ENCODE measurements at places on chromosomes 2 and 18.

DNA sequence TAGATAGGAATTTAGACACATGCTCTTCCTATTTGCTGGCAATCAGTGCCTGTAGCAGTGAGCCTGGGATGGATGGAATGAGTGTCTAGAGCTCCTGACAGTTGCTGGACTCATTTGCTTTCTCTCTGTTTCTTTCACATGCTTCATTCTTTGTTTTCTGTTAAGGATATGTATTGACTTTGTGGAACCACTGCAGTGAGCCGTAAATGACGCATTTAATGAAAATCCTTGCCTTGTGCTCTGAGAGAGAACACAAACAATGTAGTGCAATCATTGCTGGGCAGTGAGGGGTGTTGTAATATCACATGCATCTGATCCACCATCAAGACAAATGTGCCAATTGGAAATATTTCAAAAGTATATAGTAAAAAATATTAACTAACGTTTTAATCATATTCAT is 25.2 kb upstream of the CDH20 start:
- no peak for DNase-seq

GRCh38 chr18:50871846-50872245 is 7.1 kb upstream of the ME2 start:
- no peak for DNase-seq

- no peak for DNase-seq
Observed at GRCh38 chr2:32372519-32373182, 15.8 kb downstream of the BIRC6 start.

- DNase-seq: no peak
Observed at GRCh38 chr18:2310886-2311285, 260.4 kb downstream of the METTL4 start.

- DNase-seq: no peak
Observed at GRCh38 chr18:68041327-68041726, 524.8 kb upstream of the DSEL start.

- no peak for DNase-seq
Observed at GRCh38 chr18:41150316-41150715, 804.7 kb upstream of the PIK3C3 start.

DNA sequence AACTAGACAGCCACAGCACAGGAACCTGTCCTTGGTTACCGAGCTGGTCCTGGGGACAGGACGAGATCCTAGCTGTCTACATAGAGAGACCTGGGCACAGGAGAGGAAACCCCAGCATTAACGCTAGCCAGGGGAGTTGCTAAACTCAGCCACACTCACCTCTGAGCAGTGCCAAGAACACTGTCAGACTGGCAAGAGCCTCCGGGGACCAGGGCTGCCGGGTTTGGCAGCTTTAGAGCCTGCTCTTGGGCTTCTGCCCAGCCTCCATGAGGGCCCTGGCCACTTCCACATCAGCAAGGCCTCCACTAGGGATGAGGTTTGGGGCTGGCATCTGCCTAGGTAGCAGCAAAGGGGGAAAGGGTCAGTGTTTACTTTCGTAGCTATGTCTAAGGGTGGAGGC is 6.7 kb downstream of the TMBIM1 start:
- DNase-seq: no peak
